ENCODE measurements at places on chromosomes 5 and 9.

DNA sequence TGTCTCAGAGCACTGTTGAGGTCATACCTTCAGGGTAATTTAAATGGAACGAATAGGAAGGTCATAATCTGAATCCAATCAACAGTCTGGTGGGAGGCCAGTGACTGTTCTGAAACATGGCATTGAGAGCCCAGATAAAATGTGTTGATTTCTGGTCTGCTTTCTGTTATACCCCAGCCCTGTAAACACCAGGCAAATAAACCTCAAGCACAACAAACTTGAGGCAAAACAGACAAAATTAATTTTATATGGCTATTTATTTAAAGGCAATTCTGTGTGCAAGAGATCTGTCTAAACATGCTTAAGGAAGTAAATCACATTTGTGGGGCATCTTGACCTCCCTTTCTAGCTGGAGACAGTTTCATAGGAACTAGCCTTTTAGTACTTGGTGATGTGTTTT, 140.9 kb upstream of the SPEF2 start:
- no peak for DNase-seq

GRCh38 chr5:160507221-160507721, 85.6 kb downstream of the PTTG1 start:
- DNase-seq, result no peak

DNA sequence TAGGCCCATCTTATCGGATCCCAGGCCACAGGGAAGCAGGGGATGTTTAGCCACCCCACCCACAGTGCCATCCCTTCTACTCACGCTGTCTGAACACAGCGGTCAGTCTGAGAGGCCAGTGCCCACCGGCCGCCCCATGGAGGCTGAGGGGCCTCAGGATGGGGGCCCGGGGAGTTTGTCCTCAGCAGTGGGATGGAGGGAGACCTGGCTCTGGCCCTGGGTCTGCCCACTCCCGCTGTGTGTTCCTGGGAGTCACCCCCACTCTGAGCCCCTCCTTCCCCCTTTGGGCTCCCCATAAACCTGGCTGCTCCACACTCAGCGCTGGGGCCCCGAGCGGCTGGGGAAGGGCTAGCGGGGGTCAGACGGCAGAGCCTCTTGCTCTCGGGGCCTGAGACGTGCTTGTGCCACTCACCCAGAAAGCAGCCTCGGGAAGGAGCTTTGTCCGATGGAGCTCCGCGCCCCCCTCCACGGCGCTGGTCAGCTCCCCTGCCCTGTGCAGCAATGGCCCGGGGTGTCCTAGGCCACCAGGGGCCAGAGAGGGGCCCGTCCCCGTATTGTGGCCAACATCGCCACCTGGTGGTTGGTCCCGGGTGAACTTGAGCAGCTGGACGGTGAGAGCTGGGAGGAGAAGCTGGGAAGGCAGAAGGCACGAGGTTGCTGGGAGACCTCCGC, 10.9 kb upstream of the LAMC3 start:
- no peak for DNase-seq

DNA sequence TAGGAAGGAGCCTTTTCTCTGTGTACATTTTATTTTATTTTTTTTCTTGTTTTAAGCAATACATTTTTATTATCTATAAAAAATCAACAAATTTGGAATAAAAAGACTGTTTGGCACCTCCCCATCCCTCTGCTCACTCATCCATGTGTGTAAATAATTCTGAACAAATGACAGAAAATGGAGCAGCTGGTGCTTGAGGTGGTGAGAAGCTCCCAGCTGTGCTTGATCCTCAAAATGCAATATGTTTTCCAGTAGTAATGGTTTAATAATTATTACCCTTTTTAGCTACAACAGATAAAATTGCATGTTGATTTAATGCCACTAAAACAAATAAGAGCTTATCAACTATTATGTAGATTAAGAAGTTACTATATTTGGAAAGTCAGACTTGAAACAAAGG, 132.5 kb downstream of the CDH18 start:
- no peak for DNase-seq

DNA sequence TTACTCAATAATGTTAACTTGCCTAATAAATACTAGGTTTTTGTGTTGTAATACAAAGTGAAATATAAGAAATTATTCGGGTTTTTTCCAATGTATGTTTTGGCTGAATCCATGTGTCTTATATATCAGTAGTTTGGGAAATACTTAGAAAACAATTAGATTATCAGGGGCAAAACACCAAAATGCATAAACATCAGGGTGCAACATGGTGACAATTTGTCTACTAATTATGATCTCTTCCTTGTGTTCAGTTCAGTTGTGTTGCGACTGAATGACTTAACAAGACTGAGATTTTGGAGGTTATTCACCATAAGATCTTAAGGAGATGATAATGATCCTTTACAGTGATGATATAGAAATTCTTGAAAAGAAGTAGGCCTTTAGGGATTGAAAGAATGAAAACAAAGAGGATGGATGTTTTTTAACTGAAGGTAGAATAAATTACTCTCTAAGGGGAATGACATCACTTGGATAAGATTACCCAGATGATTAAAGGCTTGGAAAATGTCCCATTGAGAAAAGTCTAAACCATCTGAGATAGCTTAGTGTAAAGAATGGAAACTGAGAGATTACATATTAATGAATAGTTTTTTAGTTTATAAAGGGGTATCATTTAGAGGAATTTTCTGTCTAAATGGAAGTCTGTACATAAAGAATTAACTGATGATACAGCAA, 415.8 kb downstream of the SPATA31D1 start:
- no peak for DNase-seq

GRCh38 chr5:178432421-178433272, 157.5 kb downstream of the COL23A1 start:
- no peak for DNase-seq

DNA sequence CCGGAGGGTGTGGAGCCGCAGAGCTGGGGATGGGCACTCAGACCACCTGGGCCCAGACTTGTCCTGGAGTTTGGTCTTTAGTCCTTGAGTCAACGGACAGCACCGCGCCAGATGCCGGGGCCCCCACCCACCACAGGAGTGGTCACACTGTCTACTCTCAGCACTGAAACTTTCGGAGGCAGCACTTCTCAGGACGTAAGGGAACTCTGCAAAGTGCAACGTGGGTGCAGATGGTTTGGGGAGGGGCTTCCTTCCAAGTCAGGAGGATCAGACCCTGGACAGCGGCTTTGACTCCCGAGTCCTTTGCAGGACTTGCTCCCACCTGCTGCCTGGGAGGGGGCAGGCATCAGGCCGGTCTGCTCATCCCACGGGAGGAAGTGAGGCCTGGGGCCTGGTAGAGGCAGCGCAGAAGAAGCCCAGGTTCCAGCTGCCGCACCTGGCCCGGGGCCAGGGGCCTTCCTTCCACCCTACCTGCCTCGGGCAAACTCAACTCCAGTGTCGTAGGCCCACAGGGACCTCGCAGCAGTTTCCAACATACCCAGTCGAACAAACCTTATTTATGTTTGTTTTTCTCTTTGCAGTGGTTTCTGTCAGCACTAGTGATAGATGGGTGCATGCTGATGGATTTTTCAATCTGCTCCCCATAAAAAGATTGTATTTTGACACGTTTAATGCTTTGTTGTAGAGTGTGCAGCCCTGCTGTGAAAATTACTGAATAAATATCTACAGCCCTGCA, 149.8 kb upstream of the PPP1R26 start:
- no peak for DNase-seq

- DNase-seq, result no peak
Observed at GRCh38 chr5:176817841-176818377, 7.5 kb downstream of the UNC5A start.

DNA sequence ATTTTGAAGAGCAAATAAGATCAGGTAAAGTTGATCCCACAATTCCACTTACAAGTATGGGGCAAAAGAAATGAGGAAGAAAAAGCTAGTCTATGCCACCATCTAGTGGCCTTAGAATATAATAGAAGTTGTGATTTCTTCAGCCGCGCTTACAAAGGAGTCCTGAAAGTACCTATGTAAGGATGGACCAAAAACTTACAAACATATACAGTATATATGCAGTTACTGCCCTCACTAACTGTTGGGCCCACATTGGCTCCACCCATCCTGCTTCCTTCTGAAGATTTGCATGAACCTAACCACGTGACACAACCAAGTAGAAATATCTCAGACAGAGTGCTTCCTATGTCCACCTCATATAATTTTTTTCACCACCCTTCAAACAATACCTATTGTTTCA, 11.7 kb upstream of the OR13D1 start:
- no peak for DNase-seq

GRCh38 chr9:3074247-3074646, 230.4 kb upstream of the PUM3 start:
- no peak for DNase-seq

DNA sequence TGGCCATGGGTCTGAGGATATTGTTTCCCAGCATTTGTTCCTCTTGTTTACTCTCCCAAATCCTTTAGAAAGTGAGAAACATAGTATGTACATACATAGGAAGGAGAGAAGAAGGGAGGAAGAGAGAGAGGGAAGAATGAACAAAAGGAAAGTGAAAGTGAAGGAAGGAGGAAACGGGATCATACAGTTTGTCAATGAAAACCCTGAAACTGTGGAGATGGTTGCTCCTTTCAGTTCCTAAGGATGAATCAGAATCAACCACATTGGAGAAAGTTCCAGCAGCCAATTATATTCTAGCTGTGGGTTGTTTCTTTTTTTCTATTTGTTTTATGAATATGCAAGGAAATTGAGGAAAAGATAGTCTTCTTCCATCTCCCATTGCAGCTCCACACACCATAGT, 396.5 kb downstream of the MLLT3 start:
- no peak for DNase-seq

- no peak for DNase-seq
Observed at GRCh38 chr5:172531704-172532026, 77.3 kb upstream of the SH3PXD2B start.

Measured in effector memory CD4-positive, alpha-beta T cell (primary cell).